ENCODE measurements at places on chromosomes 12 and 14.

DNA sequence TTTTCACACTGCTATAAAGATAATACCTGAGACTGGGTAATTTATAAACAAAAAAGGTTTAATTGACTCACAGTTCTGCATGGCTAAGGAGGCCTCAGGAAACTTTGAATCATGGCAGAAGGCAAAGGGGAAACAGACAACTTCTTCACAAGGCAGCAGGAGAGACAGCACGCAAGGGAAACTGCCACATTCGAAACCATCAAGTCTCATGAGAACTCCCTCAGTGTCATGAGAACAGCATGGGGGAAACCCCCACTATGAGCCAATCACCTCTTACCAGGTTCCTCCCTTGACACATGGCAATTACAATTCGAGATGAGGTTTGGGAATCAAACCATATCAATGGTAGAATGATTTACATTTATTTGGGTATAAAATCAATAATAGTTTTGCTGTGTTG, 558.5 kb downstream of the TMTC2 start:
- DNase-seq: peak; percentile 11

DNA sequence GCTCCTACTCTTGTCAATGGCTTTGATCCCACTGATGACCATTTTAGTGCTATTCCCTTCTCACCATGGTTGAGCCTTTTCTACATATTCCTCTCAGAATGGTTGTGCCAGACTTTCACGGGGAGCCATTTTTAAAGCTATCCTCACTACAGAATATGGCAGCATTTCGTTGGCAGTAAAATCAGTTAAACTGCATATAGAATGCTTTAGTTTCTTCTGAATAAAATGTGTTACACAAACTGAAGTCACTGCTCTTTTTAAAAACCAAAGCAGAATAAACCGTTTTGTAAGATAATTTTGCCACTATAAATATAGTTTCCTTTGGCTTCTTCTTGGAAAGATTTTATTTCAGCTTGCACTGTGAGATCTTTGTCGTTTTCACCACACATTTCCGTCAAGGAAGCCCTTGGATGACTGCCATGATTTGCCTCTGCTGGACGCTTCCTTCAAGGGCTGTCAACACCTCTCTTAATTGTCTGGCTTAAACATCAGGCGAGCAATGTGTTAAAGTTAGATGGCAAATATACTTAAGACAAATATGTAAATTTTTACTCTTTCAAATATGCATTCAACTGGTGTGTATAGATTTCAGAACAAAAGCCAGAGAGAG, 624.2 kb downstream of the DIO2 start:
- DNase-seq: no peak

- DNase-seq: no peak
These were observed 835 bp upstream of the ABHD4 start for GRCh38 chr14:22597265-22597664.

DNA sequence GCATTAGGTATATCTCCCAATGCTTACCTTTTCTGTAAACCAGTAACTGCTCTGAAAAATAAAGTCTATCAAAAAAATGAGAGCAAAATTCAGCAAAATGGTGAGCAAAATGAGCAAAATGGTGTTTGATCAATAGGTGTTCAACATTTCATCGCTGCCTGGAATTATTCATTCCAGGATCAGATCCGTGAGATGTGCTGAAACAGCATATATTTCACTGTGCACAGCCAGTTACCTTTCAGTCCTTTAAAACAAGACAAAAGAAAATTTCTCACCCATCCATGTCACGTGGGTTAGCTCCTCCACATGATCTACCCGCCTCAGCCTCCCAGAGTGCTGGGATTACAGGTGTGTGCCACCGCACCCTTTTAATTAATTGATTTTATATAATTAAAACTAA, 8.1 kb upstream of the FGF23 start:
- no peak for DNase-seq

DNA sequence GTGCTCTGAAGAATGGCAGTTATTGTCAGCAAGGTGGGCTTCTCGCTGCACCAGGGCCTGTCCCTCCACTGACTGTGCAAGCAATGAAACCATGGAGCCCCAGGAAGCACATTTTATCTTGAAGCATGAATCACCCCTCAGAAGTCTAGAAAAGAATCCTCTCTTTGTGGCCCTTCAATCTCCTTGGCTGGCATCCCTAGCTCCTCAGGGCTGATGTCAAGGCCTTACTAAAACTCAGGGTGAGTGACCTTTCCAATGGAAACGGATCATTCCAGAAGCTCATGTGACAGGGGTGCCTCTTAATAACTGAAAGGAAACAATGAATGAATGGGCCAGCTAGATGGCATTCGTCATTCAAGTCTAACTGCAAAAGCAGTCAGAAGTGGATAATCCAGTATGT, 22.3 kb upstream of the PLEKHH1 start:
- DNase-seq: no peak

- DNase-seq: no peak
These were observed 98.9 kb downstream of the PCNX1 start for GRCh38 chr14:71006200-71006563.

DNA sequence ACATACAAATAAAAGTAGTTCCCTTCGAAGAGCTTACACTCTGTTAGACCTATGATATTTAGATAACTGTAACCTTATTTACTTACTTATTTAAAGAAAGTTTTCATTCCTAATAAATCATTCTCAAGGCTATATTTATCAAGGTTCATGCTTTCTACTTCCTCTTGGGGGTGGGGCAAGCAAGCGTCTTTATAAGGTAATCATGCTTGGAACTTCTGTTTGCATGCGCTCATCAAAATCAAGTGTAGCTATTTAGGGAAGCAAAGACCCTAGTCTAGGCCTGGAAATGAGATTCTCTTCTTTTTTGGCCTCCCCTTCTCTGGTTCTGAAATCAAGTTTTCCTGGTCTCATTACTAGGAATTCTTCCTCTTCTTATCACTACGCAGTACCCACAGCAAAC, 766 bp downstream of the RERG start:
- no peak for DNase-seq

DNA sequence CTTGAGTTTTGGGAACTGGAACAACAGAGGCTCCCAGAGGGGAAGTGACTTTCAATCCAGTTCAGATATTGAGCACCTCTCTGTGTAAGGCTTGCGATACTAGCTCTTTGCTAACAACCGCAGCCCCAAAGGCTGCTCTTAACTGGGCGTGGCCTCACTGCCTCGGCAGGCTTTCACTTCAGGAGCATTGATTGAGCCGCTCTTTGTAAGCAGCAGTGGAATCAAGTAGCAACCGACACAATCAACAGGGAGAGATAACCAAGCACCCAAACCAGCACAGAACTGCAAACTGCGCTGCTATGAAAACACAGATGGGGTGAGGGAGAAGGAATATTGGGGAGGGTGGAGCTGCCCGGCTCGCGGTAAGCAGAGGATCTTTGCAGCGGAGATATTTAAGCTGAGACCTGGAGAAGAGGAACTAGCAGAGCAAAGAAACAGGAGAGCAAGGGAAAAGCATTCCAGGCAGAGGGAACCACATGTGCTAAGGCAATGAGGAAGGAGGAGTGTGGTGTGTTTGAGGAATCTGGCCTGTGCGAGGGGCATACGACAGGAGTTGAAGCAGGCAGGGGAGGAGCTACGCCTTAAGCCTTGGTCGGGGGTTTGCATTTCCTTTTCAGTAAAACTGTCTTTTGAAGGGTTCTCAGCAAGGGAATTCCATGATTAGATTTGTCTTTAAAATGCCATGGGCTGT, 17.3 kb upstream of the YY1 start:
- DNase-seq: no peak

DNA sequence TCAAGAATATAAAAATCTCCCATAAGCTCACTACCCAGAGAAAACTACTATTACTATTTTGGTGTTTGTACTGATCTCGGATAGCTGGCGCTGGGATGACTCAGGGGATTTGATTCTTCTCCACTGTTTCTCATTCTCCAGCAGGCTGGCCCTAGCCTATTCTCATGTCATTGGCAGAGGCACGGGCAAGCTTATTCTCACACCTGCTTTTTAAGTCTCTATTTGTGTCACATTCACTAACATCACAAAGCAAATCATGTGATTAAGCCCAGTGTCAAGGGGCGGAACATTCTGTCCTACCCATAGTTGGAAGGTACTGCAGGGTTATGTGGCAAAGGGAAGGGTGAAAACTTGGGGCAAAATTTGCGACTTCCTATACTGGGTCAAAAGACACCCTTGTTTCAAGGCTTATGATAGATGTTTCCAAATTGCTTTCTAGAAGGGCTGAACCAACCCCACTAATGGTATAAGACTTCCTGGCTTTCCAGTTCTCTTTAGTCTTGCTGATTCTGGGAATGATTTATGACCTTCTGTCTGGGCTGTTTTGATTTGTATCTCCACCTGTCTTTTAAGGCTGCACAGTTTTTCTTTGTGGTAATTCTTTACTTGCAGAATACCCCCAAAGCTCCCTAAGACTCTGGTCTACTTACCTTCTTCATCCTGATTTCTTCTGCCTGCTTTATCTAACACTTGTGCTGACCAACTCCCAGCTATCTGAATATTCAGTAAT, 406.4 kb downstream of the NRXN3 start:
- no peak for DNase-seq

DNA sequence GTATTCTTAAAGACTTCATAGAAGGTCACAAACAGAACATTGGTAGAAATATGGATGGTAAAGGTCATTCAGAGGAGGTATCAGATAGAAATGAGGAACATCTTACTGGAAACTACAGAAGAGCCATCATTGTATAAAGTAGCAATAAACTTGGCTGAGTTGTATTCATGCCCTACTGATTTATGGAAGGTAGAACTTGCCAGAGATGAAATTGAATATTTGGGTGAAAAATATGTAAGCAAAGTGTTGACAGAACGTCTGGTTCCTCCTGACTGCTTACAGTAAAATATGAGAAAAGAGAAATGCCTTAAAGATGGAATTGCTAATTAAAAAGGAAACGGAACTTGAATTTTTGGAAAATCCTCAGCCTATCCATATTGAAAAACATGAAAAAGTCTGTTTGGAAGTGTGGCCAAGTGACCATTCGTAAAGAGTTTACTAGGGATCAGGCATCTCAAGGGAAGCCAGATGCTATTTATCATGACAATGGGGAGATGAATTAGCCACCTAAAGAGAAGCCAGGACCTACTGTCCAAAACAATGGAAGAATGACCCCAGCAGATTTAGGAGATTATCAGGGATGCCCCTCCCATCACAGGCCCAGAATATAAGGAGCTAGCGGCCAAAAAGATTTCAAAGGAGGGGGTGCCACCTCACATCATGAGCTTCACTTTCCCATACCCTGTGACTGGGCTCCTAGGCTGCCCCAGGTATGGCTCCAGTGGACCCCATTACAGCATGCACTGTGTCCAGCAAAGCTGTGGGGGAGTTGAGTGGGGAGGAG, 189.3 kb downstream of the ITPR2 start:
- no peak for DNase-seq

DNA sequence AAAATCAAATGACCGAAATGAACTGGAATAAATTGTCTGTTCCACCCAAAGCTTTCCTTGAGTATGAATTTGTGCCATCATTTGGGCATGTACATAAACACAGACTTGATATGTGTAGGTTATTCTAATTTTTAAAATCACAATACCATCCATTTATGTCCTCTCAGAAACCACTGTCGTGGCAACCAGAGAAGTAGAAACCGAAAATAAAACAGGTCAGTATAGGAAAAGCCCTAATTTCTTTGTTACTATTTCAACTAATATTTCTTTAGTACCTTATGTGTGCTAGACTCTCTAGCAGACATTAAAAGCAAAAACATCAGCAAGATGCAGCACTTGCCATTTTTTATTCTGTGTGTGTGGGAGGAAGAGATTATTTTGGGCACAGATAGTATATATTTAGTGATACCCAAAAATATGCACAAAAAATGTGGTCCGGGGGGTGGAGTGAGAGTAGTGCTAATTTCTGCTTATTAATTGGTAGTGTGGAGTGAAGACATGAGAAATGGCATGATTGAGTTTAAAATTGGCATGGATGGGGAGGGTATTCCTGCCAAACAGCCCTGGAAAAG, 130.8 kb upstream of the CNTN1 start:
- no peak for DNase-seq

- no peak for DNase-seq
These were observed 78.3 kb upstream of the NCOR2 start for GRCh38 chr12:124645530-124646244.

GRCh38 chr12:63132201-63132600, 18.8 kb downstream of the AVPR1A start:
- no peak for DNase-seq

- DNase-seq: no peak
These were observed 112.3 kb downstream of the PAPOLA start for GRCh38 chr14:96614481-96614881.

GRCh38 chr12:85626784-85627171, 209.4 kb downstream of the RASSF9 start:
- no peak for DNase-seq

- DNase-seq: no peak
These were observed 31.9 kb upstream of the ATP2A2 start for GRCh38 chr12:110249105-110249504.

- no peak for DNase-seq
These were observed 192.8 kb downstream of the BCL11B start for GRCh38 chr14:99079061-99079727.

DNA sequence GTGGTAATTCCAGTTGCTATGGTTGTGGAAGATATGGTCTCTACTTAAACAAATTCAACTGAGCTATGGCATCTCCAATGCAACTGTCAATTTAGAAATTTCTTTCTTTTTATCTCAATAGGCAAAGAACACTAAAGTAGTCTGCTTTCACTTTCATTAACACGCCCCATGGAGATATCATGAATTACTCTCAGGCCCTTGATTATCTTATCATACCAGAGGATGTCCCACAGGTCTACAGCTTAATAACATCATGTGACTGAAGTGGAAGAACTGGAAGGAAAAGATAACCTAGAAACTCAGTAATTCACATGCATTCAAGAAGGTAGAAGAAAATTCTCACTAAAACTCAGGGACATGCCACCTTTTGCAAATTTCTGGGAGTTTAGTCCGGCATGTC, 114.3 kb downstream of the FLRT2 start:
- DNase-seq: no peak

DNA sequence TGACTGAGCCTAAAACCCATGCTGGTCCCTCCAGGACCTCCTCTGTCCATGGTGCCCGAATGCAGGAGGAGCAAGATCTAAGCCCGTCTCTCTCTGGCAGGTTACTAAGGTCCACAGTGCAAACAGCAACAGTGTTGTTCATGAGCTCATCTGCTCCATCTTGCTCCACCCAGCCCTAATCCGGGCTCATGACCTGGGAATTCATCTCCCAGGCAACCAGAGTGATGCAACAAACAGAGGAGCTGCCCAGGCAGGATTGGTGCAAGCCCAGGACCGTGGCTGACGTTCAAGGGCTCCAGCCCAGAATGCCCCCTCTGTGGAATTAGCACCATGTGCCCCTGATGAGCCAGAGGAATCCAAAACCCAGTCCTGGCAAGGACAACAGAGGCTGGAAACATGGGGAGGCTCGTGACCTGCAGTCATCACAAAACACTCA, 29.9 kb downstream of the HSPB8 start:
- no peak for DNase-seq

- no peak for DNase-seq
These were observed 217.4 kb downstream of the CRADD start for GRCh38 chr12:93894391-93895088.

- no peak for DNase-seq
These were observed 66.4 kb upstream of the FLRT2 start for GRCh38 chr14:85463512-85463911.

Measured in GM12878 (cell line).